Stimulated activated CD4-positive, alpha-beta T cell treated with anti-CD3 and anti-CD28 coated beads, Interleukin-2, amount 100 ng/mL, for 24 hours (primary cell): ENCODE measurements at places on chromosomes 6 and 20.

DNA sequence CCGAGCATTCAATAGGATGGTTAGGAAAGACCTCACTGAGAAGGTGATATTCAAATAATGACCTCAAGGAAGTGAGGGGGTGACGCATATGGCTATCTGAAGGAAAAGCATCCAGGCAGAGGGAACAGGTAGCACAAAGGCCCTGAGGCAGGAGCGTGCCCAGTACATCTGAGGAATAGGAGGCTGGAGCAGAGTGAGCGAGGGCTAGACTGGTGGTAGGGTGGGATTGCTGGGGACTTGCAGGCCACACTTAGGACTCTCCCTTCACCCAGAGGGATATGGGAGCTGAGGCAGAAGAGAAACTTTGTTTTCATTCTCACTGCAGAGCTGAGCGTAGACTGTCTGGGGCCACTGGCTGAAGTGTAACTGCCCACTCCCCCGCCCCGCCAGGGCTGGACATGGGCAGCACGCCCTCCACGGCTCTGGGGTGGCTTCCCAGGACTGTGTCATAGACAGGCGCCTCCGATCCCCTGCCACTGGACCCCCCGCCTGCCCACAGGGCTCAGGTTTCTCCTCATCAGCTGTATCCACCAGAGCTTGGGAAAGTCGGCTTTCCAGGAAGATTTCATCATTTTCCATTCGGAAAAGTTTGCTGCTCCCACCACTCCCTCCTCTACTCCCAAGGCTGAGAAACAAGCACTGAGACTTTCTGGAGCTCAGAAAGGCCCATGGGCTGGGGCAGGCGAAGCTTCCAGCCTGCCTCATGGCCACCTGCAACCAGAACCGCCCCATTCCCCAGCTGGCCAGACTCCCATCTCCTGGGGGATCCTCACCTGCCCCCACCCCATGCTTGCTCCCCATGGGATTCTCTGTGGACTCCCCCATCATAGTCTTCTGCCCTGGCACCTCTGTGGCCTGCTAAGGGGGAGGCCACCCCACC is 142.6 kb downstream of the MRPL14 start:
- DNase-seq = no peak

- DNase-seq = no peak
These were observed 281.0 kb downstream of the CDC5L start for GRCh38 chr6:44668391-44668930.

DNA sequence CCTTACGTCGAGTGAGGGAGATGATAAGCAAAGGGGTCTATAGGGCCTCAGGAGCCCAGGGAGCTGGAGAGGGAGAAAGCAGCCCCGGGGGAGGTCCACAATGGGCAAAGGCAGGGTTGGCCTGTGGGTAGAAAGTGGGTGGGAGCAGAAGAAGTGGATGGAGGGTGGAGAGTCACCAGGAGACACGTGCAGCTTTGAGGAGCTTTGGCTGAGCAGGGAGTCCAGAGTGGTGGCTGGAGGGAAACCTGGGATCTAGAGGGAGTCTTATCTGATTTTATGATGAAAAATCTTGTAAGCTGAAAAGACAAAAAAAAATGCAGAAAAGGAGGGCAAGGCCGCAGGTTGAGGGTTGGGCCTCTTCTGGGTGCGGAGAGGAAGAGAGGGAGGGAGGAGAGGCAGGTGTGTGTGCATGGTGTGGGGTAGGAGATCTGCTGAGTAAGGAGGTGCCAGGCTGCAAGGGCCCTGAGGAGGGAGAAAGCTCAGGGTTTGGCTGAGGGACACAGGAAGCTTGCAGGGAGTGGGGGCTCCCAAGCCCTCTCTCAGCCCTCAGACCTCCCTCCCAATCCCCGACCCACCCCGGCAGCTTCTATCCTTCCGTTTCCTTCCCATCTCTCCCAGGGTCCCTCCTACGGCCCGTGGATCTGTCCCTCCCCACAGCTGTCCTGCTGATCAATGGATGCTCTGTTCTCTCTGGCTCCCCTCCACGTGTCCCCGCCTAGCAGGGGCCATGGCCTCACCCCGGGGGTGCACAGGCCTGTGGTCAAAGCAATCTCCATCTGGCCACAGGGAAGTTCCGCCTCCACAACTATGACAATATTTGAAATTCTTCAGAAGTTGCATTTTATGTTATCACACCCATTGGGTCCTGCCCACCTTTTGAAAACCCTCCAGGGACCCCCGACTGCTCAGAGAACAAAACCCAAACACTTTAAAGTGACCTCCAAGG is 17.1 kb upstream of the BPI start:
- no peak for DNase-seq

GRCh38 chr6:89836639-89837222 is 7.1 kb downstream of the CASP8AP2 start:
- DNase-seq = no peak

- no peak for DNase-seq
These were observed 19.3 kb downstream of the CYP24A1 start for GRCh38 chr20:54154439-54154838.

GRCh38 chr6:89716532-89716931 is 78.0 kb upstream of the LYRM2 start:
- DNase-seq = no peak

- no peak for DNase-seq
These were observed 80.7 kb upstream of the EEF1E1 start for GRCh38 chr6:8182902-8183665.

DNA sequence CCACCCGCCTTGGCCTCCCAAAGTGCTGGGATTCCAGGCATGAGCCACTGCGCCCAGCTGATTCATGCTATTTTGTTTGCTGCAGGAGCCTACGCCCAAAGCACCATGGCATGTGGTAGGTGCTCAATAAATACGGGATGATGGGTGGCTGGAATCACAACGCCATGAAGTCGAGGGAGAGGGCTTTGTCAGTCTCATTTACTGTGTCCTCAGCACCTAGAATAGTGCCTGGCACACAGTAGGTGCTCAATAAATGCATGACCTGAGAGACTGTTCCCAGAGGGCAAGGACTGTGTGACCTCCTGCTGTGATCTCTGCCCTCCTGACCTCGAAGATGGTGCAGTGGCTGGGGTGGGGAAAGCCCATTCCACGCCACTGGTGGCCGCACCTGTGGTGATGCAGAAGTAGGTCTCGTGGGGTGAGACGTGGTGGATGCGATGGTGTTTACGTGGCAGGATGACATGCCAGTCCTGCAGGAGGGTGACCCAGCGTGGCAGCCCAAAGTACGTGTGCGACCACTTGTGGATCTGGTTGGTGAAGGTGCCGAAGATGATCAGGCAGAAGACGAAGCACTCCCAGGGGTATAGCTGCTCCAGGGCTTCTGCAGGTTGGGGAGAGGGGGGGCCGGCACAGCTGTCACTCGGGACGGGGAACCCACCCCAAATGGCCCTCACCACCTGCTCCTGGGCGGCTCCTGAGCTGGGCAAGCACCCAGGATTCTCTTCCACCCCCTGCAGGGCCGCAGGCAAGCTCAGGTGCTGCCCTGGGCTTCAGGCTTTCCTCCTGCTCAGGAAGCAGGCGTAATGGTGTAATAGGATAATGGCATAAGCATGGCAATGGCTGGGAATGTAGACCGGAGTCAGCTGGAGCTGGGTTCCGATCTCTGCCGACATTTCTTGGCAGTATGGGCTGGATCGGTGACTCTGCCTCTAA is 14.9 kb upstream of the UBE2V1 start:
- no peak for DNase-seq
